ENCODE measurements at places on chromosomes 11 and 22.

GRCh38 chr11:16946477-16947282, 67.5 kb downstream of the PLEKHA7 start:
- DNase-seq = peak; percentile 58

DNA sequence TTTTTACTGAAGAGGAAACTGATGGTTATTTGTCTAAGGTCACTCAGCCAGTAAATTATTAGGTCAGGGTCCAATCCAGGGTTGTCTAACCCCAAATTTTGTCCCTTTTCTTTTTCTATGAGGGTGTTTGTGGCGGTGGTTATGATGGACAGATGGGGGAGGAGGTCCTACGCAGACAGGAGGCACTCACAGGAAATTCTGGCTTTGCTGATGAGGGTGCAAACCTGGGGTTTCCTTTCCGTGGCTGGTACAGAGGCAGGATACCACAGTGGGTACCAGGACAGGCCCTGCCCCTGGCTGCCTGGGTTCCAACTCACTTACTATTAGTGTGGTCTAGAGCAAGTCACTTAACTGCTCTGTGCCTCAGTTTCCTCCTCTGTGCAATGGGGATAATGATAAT, 91.0 kb downstream of the RRM1 start:
- no peak for DNase-seq

DNA sequence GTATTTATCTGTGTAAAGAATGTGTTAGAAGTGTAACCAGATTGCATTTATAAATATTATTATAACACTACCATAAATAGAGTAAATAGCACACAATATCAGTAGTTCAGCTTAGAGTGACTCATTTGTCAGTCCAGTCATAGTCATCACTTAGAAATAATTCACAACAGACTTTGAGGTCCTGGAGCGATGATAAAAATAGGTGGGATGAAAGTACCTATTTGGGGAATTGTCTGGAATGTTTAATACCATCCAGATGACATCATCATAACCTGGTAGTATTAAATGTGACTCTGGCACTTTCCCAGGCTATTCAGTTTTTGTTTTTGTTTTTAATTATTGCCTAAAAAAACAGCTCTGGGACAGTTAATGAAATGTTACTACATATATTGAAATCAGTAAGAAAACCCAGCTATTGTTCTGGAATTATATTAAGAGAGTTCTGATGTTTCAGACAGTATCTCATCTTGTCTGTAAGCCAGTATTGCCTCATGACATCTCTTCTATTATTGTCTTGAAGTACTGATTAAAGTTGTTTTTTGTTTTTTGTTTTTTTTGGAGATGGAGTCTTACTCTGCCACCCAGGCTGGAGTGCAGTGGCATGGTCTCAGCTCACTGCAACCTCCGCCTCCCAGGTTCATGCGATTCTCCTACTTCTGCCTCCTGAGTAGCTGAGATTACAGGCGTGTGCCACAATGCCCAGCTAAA, 74.8 kb downstream of the SIK2 start:
- DNase-seq = no peak

DNA sequence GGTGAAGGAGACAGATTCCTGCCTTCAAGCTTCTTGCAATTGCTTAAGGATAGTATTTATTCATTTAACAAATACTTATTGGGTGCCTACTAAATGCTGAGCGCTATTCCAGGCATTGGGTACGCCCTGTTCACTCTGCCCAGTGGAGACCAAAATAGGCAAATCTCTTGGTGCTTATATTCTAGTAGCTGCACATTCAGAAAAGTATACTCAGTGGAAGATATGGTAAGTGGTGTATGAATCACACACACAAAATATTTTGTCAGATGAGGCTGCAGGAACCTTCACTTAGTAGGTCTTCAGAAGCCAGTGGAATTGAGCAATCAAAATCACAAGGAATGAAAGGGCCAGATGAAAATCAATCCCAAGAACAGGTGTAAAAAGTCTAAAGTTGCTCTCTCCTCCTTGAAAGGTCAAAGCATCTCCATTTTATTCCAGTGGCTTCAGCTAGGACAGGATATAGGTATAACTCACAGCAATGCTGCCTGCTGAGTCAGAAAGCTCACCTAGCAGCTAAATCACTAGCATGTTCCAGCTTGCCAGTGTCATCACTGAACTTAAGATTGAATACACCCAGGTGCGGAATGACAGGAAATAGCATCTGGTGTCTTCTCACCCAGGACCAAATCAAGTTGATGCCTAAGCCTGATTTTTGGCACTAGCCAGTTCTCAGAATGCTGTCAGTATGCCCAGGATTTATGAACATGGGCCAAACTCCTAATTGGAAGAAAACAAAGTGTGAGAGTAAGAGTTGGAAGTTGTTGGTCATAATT, 83.9 kb downstream of the AMOTL1 start:
- no peak for DNase-seq

DNA sequence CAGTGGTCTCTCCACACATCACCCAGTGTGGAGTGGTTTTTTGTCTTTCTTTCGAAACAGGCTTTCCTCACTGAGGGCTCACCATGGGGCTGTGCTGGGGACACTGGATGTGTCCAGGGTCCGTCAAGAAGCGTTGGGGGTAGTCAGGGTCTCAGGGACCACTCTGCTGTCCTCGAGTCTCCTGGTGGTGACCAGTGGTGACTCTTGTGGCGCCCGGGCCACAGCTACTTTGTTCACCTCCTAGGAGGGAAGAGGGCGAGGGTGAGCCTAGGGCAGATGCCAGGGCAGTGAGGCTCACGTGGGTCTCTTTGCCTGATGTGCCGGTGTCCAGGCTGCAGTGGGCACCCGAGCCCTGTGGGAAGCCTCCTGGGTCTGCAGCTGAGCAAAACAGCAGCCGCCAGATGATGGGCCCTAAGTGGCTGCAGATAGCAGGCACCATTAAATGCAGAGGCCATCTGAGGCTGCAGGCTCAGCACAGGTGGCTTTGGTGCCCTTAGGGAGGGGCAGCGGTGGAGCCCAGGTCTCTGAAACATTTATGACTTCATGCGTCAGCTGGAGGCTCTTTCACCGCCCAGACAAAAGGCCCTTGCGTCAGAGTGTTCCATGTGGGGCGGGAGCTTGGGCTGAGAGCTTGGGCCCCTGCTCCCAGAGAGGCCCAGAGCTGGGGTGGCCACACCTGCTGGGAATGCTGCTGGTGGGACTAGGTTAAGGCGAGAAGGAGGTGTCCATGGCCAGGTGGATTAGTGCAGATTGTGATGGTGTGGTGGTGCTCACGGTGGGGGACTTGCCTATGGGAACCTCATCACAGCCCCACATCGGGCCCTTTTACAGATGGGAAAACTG, 29.5 kb downstream of the KCNQ1 start:
- DNase-seq = no peak

DNA sequence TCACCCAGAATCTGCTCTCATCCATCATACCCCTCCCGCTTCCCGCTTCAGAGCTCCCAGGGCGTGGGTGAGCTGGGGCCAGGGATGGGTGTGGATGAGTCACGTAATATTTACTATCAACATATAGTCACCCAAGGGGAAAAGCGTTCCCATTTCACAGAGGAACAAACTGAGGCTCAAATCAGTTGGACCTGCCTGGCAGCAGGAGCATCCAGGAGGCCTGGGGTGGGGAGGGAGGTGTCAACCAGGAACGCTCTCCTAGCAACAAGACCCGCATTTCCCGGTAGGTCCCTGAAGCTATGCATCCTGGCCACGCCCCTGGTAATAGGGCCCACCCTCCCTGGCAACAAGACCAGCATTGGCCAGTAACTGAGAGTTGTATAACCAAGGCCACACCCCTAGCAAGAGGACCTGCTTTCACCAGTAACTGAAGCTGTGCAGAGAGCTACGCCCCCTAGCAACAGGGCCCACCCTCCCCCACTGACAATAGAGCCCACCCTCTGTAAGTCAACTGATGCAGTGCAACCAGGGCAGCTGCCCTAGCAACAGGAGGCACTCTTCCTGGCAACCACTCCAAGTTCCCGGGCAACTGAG, 32.7 kb upstream of the TXNRD2 start:
- no peak for DNase-seq

DNA sequence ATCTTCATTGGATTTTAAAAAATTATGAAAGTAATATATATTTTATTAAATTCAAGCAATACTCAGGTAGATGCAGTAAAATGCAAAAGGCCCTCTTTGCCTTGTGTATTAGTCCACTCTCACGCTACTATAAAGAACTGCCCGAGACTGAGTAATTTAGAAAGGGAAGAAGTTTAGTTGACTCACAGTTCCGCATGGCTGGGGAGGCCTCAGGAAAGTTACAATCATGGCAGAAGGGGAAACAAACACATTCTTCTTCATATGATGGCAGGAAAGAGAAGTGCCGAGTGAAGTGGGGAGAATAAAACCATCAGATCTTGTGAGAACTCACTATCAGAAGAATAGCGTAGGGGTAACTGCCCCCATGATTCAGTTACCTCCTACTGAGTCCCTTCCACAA, 130.8 kb downstream of the HIPK3 start:
- DNase-seq = no peak

DNA sequence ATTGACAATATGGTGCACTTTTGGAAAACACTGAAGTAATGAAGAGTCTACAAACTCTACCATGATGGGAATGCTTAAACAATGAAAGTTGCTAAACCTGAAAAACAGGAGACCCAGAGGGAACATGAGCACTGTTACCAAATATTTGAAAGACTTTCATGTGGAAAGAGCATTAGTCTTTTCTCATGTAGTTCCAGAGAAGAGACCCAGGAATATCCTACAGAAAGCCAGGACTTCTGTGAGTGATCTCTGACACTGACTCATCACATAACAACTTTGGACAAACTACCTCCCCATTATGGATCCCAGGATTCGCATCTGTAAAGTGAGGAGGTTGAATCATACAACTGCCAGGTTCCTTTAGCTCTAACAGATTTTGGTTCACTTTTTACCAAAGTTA, 62.2 kb downstream of the FAM181B start:
- no peak for DNase-seq

DNA sequence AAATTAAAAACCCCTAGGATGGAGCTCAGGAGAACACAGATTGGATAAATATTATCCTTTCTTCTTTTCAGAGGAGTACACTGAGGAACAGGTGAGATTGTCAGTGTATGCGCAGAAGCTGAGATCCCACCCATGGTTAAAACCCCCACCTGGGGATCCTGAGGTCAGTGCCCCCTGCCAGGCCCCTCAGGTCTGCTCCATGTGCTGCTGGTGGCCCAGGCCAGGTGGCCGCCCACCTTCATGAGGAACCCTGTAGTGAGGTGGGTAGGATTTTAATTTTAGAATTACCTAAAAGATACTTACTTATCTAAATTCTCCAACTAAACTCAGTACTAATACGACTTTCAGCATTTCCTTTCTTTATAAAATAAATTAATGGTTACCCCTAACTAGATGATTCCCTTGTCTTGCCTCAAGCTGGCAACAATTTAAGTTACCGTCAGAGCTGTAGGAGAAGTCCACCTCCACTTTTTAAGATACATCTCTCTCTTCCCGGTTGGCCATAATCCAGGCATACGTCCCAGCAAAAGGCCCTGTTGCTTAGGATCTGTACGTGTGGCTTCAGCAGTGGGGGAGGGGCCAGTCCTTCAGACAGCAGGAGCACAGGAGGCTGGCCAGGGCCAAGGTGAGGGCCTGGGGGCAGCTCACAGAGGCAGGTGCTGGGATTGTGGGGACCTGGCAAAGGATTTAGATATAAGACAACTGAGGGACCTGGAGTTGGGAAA, 61.5 kb upstream of the PITPNB start:
- DNase-seq = no peak

DNA sequence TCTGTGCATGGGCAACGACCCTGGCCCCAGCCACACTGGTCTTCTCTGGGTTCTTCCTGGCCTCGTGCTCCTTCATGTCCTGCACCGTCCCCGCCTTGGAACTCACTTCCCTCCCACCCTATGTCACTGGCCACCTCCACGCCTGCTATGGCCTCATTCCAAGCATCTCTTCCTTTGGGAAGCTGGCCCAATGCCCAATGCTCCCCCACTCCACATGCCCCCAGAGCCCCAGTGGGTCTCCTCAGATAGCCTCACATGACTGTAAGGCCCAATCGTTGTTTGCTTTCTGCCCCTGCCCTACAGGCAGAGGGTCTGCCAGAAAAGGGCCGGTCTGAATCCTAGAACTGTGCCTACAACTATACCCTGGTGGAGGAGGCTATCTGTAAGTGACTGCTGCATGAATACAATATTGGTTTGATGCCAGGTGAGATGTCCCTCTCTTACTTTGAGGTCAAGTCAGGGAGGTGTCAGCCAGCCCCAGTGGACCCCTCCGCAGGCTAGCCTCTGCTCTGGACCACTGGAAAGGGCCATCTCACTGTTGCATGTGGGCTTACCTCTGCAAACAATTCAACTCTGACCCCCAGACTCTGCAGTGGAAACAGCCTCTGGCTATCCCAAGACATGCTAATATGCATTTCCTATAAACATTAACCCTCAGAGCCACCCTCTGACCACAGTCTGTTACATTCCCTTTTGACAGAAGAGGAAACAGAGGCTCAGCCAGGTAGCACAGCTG, 2.1 kb upstream of the GNAZ start:
- DNase-seq = no peak

- DNase-seq = no peak
Observed at GRCh38 chr11:7675631-7676030, 2.3 kb upstream of the CYB5R2 start.

DNA sequence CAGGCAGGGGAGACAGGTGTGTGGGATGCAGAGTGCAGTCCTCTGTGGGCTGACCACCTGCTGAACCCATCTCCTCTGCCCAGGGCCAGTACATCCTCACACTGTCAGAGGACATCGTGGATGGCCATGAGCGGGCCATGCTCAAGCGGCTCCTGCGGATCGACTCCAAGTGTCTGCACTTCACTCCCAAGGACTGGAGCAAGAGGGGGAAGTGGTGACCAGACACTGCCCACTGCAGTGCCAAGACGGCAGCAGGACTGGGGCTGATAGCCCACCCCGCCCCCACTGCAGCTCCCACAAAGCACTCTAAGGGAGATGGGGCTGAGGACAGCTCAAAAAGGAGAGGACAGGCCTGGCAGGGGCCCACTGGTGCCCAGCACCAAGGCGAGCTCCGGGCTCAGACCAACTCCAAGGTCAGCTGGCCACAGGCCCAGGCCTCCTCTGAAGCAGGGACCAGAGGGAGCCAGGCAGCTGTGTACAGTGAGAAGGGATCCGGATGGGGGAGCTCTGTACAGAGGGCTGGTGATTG, 1.6 kb downstream of the RNASEH2C start:
- no peak for DNase-seq

DNA sequence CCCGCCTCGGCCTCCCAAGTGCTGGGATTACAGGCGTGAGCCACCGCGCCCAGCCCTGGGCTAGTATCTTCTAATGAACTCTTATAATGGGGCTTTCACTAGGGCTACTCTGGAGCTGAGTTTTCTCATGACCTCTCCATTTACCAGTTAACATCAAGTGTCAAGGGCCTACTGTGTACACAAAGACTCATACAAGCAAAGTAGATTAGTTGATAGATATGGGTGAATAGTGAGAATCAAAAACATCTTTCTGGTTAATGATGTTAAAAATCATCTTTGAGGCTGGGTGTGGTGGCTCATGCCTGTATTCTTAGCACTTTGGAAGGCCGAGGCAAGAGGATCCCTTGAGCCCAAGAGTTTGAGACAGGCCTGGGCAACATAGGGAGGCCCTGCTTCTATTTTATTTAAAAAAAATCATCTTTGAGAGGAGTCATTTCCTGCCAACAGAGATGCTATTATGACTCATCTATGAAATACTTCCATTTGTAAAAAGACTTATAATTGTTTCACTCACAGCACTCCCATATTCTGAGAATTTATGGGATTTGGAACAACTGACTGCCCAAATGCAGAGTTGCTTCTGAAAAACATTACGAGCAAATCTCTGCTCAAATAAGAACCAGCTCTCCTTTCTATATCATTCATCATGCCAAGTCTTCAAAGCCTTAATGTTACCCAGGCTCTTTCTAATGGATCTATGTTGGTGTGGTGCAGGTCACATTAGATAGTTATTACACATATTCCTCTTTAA, 57.0 kb downstream of the GDPD4 start:
- DNase-seq = no peak
